Stimulated activated CD8-positive, alpha-beta memory T cell treated with anti-CD3 and anti-CD28 coated beads, Interleukin-7, amount 100 ng/mL, for 4 hours (primary cell): ENCODE measurements at places on chromosomes 5 and 9.

- no peak for DNase-seq
Measured at GRCh38 chr5:4883360-4883759, 256.8 kb upstream of the ADAMTS16 start.

- no peak for DNase-seq
Measured at GRCh38 chr9:93468763-93469456, 15.5 kb upstream of the FAM120AOS start.

GRCh38 chr9:17063535-17064135 is 71.2 kb upstream of the CNTLN start:
- DNase-seq, result no peak

DNA sequence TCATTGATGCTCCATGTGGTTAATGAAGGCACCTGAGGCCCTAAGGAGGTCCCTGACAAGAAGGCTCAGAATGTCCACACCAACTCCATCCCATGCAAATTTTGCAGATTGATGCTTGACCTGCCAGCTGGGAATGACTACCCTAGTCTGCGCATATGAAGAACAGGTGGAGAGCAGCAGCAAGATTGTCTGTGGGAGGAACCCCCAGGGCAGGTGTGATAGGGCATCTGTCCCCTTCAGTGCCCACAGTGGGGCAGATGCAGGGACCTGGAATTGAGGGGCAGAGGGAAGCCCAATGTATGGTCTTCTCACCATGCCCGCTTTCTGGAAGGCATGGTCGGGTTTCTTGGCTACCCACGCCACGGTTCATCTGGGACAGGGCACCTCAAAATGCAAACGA is 79.6 kb downstream of the MACROH2A1 start:
- DNase-seq, result no peak
